ENCODE measurements at places on chromosomes 12 and 14.

DNA sequence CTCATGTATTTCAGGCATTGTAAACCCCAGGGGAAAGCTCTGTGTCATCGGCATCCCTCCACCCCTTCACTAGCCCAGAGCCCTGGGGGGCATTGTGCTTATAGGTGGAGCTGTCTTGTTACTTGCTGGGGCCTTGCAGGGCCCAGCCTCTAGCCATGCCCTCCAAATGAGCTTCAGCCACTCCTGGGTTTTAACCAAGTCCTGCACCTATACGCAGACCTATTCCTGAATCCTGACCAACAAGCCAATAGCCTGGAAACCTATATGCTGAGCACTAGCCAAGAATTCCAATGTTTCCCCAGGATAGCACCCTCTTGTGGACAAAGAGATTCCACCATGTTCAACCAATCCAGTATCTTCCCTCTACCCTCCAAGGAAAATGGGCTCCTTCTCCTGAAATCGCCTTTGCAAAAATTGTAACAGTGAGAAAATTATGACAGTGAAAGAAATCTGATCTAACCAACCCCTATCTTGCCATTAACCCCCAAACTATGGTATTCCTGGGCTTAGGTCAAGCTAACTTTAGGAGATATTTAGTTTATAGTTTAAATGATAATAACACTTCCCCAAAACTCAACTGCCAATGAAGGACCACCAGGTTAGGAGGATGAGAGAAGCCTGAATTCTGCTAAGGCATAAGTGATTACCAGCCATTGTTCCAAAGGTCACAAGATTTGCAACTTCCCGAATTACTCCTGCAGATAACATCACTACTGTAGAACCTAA, 55.5 kb downstream of the TTC7B start:
- peak; percentile 16 for DNase-seq

- no peak for DNase-seq
Measured at GRCh38 chr14:47153746-47154145, 502.2 kb upstream of the RPL10L start.

GRCh38 chr12:130686511-130686991, 29.5 kb downstream of the RIMBP2 start:
- no peak for DNase-seq

DNA sequence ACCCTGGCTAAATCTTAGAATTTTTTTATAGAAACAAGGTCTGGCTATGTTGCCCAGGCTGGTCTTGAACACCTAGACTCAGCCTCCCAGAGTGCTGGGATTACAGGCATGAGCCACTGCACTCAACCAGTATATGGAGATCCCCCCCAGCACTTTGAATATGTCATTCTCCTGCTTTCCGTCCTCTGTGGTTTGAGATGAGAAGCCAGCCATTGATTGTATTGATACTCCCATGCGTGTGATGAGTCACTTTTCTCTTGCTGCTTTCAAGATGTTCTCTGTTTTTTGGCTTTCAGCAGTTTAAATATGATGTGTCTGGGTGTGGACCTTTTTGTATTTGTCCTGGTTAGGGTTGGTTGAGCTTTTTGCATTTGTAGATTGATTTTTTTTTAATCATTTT, 75.2 kb upstream of the DNM1L start:
- DNase-seq = peak; percentile 55

GRCh38 chr12:5691943-5692342, 253.1 kb downstream of the ANO2 start:
- no peak for DNase-seq

DNA sequence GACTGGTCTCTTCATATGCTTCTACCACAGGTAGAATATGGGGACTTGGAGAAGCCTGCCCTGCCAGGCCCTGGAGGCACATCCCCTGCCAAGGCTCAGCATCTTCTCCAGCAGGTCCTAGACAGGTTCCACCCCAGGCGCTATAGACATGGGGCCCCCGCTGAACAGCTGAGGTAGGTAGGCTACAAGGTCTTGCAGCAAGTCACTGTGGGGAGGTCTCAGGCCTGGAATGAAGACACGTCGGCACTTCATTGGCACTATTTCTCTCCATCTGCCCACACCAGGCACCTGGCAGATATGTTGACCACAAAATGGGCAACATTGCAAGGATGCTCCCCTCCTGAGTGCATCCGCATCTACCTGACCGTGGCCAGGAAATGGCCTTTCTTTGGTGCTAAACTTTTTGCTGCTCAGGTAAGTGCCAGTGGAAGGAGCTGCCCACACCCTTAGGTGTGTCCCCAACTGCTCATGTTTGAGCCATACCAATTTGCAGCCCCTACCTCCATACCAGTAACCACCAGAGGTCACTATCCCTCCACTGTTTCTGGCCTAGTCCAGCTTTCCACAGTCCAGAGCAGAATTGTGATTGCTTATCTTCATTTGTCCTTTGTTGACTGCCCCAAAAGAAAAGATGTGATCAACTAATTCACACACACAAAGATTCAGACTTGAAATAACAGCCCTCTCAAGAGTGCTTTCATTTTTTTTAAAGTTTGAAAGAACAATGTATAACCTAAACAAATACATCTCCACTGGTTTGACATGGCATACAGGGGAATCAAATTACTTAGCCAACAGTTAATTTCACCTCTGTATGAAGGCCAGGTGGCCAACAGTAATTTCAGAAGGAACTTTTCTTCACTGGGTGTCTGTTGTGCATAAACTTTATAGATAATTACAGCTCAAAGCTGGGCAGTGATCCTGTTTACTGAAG, 16.1 kb downstream of the PIGH start:
- DNase-seq = peak; percentile 78

- peak; percentile 22 for DNase-seq
Measured at GRCh38 chr12:102479099-102479885, 1.1 kb downstream of the IGF1 start.

DNA sequence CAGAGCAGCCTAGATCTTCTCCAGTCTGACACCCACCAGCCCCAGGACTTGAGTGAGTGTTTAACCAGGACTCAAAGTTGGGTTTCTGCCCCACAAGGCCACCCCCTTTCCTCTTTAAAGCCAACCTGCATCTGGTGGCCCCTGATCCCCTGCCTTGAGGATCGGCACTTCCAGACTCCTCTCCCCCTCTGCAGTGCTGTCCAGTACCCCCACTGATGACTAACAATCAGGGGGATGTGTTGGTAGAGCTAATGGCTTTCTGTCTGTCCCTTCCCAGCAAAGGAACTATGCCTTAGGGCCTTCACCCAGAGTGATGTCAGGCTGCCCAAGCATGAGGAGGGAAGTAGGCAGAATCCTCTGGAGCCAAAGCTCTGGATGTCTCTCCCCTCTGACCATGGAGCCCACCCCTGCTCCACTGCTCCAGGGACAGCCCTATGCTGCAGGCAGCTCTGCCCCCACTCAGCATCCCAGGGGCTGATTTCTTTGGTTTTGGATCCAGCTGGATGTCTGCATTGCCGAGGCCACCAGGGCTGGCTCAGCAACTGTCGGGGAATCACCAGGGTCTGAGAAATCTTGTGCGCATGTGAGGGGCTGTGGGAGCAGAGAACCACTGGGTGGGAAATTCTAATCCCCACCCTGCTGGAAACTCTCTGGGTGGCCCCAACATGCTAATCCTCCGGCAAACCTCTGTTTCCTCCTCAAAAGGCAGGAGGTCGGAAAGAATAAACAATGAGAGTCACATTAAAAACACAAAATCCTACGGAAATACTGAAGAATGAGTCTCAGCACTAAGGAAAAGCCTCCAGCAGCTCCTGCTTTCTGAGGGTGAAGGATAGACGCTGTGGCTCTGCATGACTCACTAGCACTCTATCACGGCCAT, 42.9 kb downstream of the DAD1 start:
- DNase-seq = no peak

- DNase-seq = no peak
Measured at GRCh38 chr14:103758059-103758776, 42.6 kb downstream of the ZFYVE21 start.

- DNase-seq = no peak
Measured at GRCh38 chr14:77076113-77076631, 21.9 kb upstream of the CIPC start.

DNA sequence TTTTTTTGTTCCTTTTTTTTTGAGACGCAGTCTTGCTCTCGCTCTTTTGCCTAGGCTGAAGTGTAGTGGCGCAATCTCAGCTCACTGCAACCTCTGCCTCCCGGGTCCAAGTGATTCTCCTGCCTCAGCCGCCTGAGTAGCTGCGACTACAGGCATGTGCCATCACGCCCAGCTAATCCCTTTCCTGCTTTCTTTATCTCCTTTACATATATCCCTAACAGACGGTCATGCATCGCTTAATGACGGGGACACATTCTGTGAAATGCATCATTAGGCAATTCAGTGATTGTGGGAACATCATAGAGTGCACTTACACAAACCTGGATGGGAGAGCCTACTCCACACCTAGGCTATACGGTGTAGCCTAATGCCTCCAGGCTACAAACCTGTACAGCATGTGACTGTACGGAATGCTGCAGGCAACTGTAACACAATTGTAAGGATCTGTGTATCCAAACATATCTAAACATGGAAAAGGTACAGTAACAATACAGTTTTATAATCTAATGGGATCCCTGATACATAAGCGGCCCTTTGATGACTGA, 32.8 kb downstream of the NOS1 start:
- DNase-seq = no peak

DNA sequence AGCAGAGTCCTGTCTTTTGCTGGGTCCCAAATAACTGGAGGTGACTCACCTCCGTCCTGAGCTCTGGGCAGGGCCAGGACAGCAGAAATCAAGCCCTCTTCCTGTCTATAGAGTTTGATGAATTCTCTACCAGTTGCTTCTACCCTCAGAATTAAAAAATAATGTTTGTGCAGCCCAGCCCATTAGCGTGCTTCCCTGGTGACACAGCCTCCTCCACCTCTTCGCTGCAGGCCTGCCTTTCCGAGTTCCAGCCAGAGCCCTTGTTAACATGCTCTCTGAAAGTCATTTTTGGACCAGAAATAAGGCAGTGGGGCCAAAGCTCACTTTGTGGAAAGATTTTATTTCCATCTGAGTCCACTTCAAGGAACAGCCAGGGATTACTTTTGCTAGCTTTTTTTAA, 94.0 kb downstream of the TBX5 start:
- no peak for DNase-seq

- DNase-seq = peak; percentile 64
Measured at GRCh38 chr14:91418387-91419043, 895 bp upstream of the CCDC88C start.

GRCh38 chr12:75809746-75810145, 221.8 kb downstream of the PHLDA1 start:
- no peak for DNase-seq
